ENCODE measurements at places on chromosomes 6 and 20.

- DNase-seq, result no peak
Observed at GRCh38 chr6:139996253-139996834, 621.9 kb upstream of the CITED2 start.

DNA sequence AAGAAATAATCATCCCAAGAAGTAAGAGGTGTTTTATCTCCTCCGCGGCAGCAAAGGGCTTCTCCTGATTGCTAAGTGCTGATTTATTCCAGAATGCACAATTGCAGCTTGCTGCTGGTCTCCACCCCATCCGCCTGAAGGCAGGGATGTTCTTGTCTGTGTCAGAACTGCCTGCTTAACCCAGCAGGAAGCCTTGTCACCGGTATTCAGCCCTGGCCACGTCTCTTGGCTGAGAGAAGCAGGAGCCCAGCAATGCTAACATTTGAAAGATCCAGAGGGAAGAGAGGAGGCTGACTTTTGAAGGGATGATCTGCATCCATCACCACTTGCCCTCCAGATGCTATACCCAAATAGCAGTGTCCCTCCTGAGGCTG is 4.2 kb downstream of the SCML4 start:
- no peak for DNase-seq

- no peak for DNase-seq
Observed at GRCh38 chr6:45661661-45662060, 283.9 kb upstream of the SUPT3H start.

DNA sequence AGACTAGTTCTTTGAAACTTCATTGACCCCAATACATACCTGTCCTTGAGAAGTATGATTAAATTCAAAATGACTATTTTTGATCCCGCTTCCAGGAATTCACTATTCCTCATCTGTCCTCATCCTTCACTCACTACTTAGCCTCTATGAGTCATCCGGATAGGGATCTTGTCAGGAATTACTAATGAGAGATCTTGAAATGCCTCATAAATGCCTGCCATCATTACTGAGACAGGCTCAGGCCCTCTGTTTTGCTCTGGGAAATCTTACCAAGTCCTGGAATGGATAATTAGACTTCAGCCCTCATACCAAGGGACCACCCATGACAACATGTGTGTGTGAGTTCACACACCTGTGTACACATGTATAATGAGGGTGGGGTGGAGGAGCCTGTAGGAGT is 2.8 kb upstream of the CYP24A1 start:
- DNase-seq, result no peak

DNA sequence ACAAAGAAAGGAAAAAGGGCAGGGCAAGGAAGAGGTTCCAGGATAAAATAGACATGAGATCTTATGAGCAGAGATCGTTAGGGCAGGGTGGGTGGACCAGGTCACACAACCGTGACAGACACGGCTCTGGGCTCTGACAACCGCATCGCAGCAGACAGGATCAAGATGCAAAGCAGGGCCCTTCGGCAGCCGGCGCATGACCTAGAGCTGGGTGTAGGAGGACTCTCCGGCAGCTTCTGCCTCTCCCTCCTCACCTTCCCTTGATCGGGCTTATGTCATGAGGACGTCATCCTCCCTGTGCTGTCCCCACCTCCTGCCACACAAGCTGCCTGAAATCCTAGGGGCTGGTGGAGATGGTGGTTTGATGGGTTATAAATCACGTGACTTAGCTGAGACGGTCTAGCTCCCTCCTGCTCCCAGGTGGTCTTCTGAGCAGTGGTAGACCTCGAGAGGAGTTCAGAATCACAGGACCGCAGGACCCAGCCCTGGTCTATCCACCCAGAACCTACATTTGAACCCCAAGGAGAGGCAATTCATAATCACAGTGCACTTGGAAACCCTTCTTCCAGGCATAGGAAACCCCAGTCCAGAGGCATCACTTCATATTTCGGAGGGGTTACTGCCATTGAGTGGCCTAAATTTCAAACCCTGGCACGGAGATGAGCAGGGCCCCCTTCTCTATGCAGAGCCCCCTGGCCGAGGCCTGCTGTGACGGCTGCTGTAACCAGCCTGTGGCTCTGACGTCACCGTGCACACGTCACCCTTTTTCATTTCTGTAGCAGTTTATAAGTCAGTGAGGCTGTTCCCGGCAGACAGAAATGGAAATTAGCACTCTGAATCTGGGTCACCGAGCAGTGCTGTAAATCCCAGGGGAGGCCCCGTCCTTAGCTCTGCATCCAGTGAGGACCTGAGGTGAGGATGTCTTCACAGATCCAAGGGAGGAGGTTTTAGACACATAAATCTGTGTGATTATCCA is 8.7 kb upstream of the CCR6 start:
- no peak for DNase-seq

GRCh38 chr6:1662534-1662933 is 52.8 kb downstream of the FOXC1 start:
- no peak for DNase-seq

DNA sequence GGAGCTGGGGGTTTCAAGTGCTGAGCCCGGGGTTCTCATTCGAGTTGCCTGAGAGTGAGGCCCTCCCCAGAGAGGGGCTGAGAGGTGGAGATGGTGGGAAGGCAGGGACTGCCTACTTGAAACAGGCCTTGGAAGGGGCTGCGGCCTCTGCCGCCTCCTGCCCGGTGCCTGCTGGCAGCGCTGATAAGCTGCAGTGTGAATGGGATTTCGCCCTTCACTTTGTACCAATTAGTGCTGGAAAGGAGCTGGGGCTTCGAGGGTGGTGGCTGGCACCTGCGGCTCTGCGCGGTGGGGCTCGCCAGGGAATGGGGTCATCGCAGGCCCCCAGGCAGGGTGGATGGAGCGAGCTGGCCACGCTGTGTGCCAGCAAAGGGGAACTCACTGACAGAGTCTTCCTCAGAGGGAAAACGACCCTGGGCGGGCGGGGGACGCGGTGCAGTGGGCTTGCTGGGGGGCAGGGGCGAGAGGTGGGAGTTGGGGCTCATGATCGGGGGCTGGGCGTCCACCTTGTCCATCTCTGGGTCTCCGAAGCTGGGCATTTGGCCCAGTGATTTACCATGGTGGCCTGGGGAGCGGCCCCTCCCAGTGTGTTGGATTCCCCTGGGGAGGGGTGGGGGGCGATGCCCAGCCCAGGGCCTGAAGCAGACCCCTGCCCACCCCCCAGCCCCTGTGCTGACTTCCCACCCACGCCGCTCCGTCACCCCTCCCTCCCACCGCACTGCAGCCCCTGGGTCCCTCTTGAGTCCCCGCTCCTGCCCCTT is 22.9 kb downstream of the COL20A1 start:
- no peak for DNase-seq

GRCh38 chr6:107943626-107944439 is 14.2 kb downstream of the SEC63 start:
- no peak for DNase-seq

DNA sequence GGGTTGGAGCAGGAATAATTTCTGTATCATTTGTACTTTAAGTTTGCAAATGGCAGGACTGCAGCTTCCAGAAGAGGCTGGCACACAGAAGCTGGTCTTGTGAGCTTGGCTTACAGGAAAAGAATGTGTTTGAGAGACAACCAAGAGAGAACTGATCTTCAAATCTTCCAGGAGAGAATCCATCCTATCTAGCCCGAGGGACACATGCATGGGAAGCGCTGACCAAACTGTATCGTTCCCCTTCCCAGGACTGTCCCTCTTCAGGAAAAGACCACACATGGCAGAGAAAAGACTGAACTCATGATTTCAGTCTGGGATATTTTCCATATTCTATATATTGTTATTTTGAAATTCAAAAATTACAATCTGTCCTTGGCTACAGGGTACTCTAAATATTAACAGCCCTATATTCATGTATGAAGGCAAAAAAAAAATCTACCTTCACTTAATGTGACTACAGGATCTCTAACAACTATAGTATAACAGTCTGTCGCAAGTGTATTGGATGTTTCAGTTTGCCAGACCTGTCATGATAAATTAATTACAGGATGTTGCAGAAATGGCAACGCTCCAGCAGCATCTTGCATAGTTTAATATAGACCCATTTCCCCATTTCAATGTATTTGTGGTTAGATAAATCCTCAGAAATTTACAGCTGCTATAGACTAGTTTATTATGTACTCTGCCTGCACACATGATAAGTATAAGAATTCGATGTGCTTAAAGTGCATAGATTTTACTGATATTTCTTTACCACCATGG is 99.4 kb downstream of the MYB start:
- DNase-seq, result no peak

DNA sequence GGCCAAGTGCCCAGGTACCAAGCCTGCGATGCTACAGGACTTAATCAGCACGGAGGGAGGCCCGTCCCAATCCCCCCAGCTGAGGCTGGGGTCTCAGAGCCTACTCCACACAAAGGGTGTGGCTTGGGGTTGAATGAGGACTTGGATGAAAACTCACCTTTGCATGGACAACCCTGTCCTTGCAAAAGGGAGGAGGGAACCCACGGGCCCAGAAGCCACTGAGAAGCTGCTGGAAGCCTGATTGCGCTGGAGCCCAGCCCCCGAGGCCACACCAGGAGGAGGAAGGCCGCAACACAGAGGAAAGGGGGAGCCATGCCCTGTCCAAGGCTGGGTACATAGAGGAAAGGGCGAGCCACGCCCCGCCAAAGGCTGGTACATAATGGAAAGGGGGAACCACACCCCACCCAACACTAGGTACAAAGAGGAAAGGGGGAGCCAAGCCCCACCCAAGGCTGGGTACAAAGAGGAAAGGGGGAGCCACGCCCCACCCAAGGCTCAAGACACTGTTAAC is 158.8 kb downstream of the DLL1 start:
- no peak for DNase-seq

DNA sequence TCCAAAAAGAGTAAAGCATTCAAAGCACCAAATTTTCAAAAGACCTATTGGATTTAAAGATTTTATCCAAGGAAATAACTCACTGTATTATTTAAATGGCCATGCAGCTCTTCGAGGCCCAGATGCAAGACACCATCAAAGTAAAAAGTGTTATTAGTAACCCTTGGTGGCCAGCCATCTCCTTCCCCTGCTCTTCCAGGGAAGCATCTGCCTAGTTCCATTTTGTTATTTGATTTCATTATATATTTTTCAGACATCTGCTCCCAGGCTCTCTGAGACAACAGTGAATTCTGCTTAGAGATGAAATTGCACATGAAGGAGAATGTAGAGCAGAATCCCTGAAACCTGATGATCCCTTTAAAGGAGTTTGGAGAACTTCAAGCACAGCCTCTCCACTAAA is 252.3 kb upstream of the TBX18 start:
- DNase-seq, result no peak

GRCh38 chr20:38514947-38515346 is 42.3 kb downstream of the RALGAPB start:
- no peak for DNase-seq

GRCh38 chr6:102986086-102986485 is 1592.6 kb downstream of the GRIK2 start:
- no peak for DNase-seq
